ENCODE measurements at places on chromosomes 11 and 22. TPM values are rescaled to one million over a fixed set of nuclear protein-coding genes. Genes with fewer than 3 reads are reported as not detected.

The CSF2RB gene
- total RNA-seq: 2.6 TPM

The KRTAP5-2 gene
- not detected for total RNA-seq

The CABP4 gene
- total RNA-seq: 0.52 TPM

The LINC01488 gene
- total RNA-seq: not detected

The TREH gene
- total RNA-seq: 0.52 TPM

The SLC17A6 gene
- total RNA-seq: not detected

The TRIM22 gene
- total RNA-seq: 13.0 TPM

The BCO2 gene
- 9.4 TPM for total RNA-seq

The MMP1 gene
- total RNA-seq: 0.52 TPM

The MRGPRX3 gene
- total RNA-seq: not detected

The MIOX gene
- not detected for total RNA-seq

The OR8D1 gene
- under 0.01 TPM for total RNA-seq
